Epithelial cell of prostate (primary cell): ENCODE measurements at places on chromosomes 11 and 22.
A peak's percentile ranks its signal among the peaks of the same experiment; 100 is the strongest.

DNA sequence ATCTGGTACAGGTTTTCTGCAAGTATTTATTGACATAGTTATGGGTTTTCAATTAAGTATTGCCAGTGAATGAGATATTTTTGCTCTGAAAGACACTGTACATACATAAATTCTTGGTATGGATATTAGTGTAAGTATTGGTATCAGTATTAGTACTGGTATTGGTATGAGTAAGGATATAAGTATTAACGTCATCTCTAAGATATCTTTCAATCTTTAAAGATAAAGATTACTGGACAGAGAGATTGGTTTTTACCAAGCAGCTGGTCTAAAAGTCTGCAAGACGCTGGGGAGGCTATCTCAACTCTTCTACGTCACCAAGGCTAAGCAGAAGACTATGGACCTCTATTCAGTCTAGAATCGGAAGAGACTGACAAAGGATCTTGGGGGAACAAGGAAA is 234.5 kb downstream of the NXPE2 start:
- DNase-seq = no peak

DNA sequence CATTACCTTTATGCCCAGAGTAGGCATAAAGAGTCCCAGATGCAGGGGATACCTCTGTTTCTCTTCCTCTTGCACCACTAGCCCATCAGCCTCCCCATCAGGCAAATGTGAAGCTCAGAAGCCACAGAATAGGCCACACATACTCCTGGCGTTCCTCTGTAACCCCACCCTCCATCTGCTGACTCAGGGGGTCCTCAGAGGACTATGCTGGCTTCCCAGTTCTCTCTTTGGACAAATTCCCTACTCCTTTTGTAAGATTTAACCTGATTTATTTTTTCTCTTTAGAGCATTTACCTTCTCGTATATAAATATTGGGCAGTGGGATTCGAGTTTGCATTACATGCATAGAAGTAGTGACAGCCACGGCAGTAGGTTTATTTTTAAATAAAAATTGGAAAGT is 262.3 kb upstream of the CADM1 start:
- DNase-seq = no peak

GRCh38 chr11:108027057-108027456 is 18.4 kb downstream of the CUL5 start:
- DNase-seq = no peak

DNA sequence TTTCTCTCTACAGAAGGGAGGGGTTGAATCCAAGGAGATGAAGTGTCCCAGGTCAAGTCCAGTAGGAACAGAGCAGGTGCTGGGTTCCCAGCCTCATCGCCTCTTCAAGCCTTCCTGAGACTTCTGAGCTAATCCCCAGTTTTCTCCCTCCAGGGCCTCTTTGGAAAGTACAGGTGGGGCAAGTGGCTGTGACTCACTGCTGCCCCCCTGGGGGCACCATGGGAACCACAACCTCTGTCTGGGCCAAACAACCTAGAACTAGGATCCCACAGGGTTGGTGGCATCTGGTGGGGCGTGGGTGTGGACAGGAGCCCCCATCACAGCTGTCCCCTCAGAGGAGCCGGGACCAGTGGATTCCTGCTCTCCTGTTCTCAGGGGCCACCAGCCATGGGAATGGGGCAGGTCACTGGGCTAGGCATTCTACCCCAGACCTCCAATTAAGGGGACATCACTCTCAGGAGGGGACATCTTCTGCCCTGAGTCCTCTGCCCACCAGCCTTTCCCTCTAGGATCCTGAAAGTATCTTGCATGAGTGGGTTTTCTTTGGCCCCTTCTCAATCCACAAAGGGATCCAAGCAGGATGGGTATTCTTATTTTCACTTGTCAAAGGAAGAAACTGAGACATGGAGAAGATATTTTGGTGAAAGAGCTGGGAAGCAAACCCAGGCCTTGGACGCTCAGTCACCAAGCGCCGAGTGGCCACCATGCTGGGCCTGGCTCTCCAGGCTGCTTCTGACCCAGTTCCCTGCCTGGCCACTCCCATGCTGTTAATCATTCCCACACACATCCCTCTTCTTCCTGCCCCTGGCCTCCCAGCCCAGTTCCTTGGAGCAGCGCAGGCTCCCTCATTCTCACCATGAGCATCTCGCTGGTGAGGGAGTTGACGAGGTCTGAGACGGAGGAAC is 23.8 kb downstream of the LRRC10B start:
- DNase-seq = no peak

- DNase-seq = no peak
Observed at GRCh38 chr11:93519179-93519578, 24.0 kb downstream of the SMCO4 start.

DNA sequence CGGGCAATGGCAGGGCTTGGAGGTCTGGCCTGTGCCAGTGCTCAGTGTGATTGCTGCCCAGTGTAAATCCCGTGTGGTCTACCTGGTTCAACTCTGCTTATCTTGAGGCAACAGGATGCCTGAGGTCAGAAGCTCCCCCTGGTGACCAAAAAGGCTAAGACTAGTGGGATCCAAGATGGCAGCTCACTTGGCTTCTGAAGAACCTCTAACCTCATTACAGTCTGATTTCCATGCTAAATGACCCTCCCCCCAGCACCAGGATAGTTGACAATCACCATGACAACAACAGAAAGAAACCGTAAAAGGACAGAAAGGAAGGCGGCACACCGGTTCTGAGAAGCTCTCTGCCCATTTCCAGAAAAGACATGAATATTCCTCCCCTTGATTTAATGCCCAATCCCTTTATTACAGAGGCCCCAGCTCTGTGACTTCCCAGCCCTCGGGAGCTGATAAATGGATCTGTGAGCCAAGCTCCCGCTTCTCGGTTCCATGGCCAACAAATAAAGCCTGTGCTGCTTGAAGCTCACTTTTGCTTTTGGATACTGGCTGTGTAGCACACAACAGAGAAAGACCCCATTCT is 398.4 kb downstream of the CTTN start:
- no peak for DNase-seq

- DNase-seq = peak; percentile 64
Observed at GRCh38 chr22:23182309-23183060, 2.2 kb downstream of the BCR start.

DNA sequence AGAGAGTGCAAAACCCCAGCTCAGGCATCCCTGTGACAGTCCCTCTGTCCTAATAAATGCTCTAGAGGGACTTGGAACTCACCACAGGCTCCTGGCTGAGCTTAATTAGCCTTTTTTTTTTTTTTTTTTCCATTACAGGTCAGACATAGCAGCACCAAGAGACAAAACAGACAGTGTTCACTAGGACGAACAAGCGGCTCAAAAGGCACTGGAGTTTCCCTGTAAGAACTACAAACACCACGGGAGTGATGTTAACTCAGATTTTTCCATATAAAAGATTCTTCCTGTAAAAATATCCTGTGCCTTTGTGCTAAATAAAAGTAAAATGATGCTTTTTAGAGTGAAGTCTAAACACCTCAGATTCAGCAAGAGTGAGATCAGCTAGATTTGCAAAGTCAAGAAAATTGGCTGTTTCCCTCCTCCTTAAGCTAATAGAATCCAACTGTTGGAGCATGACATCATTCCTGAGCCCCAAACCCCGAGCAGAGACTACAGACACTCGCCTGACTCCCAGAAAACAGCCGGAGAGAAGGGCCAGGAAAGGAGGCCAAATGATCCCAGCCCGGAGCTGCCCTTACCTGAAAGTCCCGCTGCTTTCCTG is 101.0 kb upstream of the AKIP1 start:
- DNase-seq = no peak

- DNase-seq = no peak
Observed at GRCh38 chr11:12382451-12382850, 5.1 kb downstream of the PARVA start.

GRCh38 chr11:59801981-59802638 is 8.5 kb downstream of the MRPL16 start:
- no peak for DNase-seq
